Activated CD4-positive, alpha-beta memory T cell treated with anti-CD3 and anti-CD28 coated beads for 36 hours (primary cell): ENCODE measurements at places on chromosomes 6 and 20. TPM values are rescaled to one million over a fixed set of nuclear protein-coding genes. Genes with fewer than 3 reads are reported as not detected.

DNA sequence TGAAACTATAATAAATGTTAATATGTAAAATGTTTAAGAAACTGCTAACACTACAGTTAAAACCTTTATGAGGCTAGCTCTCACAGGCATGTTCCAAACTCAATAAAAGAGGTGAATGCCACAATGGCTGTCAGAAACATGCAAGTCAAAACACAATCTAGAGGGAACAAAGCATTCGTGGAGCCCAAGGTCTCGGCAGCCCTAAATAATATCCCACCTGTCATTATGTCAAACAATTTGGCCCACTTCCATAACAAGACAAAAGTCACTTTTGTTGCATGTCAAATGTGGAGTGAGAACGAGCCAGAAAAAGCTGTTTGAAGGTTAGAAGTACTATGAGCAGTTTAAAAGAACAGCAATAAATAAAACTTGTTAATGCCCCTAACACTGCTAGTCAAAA lies 181.9 kb downstream of the GMDS start:
- DNase-seq: no peak

DNA sequence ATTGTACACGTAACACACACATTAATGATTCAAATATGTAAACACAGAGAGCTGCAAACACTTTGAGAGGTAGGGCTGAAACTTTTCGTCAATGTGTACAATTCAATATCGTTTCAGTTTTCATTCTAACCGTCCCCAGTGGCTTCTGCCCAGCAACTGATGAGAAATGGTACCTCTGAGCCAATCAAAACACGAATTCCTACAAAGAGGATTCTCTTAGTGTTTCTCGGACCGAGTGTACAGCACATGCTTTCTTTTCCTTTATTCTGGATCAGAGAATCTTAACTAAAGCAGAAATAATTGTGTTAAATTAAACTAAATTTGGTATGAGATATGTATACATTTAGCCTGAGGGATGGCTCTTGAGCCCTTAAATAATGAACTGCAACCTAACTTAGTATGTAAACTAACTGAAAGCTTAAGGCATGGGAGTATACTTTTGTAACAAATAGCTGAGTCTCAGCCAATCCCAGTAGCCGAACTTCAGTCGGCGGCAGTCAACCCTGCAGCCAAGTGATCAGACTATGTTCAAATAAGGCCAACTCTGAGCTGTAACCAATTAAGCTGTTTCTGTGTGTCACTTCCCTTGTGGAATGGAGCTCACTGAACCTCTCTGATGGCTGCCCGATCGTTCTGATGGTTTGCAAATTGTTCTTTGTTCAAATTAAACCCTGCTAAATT lies 16.1 kb downstream of the BTN2A1 start:
- DNase-seq: peak; percentile 87

DNA sequence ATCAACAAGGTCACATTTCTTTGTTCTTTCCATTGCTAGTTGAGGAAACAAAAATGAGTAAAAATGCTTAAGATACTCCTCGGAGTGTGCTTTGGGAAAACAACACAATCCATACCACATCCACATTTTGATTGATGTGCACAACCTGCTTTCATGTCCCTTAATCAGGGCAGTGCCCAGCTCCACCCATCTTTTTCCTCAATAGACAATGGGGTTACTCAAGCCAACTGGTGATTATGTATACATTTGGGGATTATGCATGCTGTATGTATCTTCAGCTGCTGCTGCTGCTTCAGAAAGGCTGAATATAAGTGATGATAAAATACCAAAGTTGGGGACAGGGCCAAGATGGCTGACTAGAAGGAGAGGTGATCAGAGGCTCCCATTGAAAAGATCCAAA lies 155.2 kb upstream of the VGLL2 start:
- DNase-seq: no peak

GRCh38 chr6:123635567-123635966 lies 1.2 kb downstream of the TRDN start:
- no peak for DNase-seq

DNA sequence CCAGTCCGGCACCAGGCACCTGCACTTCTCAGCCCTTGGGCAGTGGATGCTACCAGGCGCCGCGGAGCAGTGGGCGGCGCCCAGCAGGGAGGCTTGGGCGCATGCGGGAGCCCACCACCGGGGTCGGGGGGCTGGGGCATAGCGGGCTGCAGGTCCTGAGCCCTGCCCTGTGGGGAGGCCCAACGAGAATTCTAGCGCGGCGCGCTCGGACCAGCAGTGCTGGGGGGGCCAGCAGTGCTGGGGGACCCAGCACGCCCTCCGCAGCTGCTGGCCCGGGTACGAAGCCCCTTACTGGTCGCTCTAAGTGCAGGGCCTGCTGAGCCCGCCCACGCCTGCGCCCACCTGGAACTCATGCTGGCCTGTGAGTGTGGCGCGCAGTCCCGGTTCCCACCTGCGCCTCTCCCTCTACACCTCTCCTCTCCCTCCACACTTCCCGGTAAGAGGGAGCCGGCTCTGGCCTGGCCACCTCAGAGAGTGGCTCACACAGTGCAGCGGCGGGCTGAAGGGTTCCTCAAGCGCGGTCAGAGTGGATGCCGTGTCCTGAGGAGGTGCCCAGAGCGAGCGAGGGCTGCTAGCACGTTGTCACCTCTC lies 28.5 kb upstream of the SERPINB1 start:
- no peak for DNase-seq

DNA sequence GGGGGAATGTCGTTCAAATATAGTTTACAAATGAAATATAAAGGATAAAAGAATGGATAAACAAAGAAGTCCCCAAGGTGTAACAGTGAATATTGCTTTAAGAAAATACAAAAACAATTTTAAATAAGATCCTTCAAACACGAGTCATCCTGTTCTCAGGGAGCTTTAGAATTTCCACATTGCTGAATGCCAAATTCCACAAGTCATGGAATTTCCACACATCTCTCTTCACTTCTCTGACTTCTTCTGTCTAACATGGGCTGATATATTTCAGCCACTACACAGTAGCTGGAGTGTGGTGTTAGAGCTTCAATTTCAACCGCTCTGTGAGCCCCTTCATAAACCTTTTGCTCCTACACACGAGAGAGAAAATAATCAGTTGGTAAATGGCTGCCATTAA lies 28.0 kb downstream of the IL22RA2 start:
- DNase-seq: no peak

GRCh38 chr6:20661721-20662120 lies 127.5 kb downstream of the CDKAL1 start:
- no peak for DNase-seq

DNA sequence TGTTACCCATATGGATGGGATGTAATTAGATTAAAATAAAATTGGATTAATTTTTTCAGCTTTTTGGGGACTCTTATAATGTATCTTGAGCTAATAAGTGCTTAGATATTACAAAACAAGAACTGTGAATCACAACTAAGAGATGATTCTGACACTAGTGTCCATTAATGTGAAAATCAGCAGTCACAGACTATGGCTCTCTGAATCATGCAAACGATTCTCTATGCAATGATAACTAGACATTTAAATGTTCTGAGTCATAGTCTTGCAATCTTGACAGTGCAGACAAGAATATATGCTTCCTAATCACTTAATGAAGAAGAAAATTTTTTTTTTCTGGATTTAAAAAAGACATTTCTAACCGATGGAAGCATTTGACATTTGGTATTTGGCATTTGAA lies 82.2 kb upstream of the OPRM1 start:
- DNase-seq: no peak

DNA sequence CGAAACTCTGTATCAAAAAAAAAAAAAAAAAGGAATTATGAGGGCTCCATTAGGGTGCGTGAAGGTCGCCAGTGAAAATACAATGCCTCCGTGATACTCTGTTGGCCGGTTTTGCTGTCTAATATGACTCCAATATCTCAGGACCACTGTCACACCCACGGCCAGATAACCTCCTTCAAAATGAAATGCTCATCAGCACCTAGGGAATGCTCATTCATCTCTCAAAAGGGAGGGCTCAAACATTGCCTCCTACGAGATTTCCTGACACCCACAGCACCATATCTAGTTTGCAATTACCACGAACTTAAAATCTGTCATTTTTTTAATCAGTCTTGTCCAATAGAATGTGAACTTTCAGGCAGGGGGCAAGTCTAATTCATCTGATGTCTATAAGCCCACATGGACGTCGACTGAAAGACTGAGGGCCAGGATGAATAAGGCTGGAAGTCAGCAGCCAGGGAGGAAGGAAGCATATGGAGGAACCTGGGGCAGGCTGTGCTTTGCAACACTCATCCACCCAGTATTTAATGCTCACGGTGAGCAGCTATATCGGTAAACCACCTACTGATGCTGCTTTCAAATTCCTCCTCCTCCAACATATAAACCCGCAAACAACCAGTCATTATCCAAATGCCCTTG lies 42.8 kb downstream of the MAP3K5 start:
- DNase-seq: no peak

GRCh38 chr20:22052025-22052650 lies 346.7 kb downstream of the PAX1 start:
- DNase-seq: no peak

GRCh38 chr6:53033764-53034163 lies 31.4 kb upstream of the FBXO9 start:
- DNase-seq: no peak

DNA sequence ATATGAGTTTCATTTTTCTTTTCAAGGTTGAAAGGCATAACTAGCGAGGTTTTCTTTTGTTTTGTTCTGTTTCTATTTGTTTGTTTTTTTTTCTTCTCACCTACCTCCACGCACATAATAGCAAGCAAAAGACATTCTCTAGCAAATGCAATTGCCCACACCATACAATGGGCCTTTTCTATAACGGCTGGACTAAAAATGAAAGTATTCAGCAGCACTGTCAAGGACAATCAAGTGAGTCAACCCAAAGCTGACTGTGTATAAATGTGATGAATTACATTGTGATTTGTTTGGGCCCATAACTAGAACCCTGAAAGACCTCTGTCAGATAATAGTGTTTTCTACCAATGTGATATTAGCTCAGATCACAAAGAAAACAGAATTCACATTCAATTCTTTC lies 496.7 kb downstream of the RNF144B start:
- DNase-seq: no peak

DNA sequence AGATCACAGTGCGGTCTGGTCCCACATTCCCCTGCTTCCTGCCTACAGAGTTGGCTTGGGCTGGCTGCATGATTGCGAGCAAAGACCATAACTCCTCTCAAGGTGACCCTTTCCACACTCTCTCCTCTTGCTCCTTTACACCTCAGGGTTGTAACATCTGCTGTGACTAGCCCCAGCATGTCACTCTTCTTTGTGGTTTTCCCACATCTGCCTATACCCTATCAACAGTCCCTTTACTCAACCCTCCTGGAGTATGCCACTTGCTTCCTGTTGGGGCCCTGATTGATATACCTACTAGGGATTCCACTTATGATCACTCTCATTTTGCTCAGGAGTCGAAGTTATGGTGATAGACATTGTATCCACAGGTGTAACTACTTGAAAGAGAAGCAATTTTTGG lies 58.9 kb upstream of the SGK1 start:
- no peak for DNase-seq

DNA sequence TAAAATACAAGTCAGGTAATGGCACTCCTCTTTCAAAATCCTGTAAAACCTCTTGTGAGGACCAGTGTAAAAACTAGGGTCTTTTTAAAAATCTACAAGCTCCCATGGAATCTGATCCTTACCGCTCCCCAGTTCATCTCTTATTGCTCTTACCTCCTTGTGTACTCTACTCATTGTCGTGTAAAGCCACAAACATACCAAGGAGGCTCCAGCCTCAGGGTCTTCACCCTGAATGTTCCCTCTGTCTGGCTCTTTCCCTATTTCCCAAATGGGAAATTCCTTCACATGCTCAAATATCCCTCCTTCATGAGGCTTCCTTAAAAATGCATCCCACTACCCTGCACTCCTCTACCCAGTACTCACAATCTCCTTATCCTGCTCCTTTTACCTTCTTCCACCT lies 67.1 kb downstream of the TASP1 start:
- no peak for DNase-seq

- no peak for DNase-seq
Observed at GRCh38 chr6:12313306-12313991, 23.3 kb downstream of the EDN1 start.

GRCh38 chr20:36246401-36246800 lies 10.1 kb downstream of the AAR2 start:
- no peak for DNase-seq

DNA sequence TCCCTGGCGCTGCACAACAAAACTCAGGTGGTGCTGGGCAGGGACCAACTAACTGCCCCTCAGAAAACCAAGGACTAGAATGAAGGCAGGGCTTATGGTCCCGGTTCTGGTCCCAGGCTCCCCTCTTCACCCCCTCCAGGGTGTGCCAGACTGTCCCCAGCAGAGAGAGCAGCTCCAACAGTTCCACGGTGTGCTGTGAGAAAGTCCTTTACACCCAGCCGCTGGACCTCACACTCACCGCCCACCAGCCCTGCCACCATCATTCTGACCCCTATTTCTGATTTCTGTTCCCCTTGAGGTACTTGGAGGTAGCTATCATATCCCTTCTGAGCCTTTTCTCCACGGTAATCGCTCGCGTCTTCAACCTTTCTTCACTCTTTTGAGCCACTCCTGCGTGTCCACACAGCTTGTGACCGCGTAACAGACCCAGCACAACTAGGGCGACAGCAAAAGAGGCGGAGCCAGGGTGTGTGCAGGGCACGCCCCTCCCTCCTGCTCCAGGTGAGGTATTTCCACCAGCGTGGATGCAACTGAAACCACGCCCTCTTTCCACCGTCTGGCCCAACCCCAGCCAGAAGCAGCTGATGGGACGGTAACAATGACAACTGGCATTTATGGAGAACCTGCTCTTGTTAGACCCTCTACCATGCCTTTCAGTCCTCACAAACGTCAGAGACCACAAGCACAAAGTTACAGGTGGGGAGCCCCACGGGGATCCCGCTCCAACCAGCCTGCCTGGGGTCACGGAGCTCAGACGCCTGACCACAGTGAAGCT lies 2.3 kb downstream of the PXDC1 start:
- no peak for DNase-seq

- no peak for DNase-seq
Observed at GRCh38 chr20:45813006-45813340, 529 bp downstream of the UBE2C start.

GRCh38 chr20:57693002-57693582 lies 16.7 kb downstream of the PMEPA1 start:
- DNase-seq: peak; percentile 18

DNA sequence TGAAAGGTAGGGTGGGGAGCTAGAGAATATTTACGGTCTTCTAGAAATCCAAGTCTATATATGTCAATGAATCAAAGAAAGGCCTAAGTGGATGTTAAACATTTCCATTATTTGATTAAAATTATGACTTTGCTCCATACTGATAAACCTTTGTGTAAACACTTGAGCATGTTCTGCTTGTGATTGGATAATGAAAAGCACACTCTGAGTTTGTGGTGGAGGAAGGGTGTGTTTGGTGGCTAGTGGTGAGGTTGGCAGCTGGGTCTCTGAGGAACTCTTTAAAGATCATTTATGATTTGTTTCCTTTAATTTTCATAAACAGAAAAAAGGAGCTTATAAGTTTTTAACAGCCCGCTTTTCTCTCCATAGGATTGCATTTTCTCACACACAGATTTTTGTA lies 84.7 kb downstream of the RFPL4B start:
- no peak for DNase-seq

ACTL10 gene
- 2.3 TPM for total RNA-seq

OSBPL2 gene
- total RNA-seq: 25.4 TPM

BCAS1 gene
- 0.17 TPM for total RNA-seq

HTR1E gene
- total RNA-seq: not detected

CST7 gene
- 83.1 TPM for total RNA-seq

COL11A2 gene
- total RNA-seq: 1.0 TPM

CD164 gene
- total RNA-seq: 229 TPM

CST9L gene
- total RNA-seq: not detected

KIF25 gene
- not detected for total RNA-seq

HSPA1L gene
- total RNA-seq: 2.0 TPM

RBM12 gene
- 110 TPM for total RNA-seq

BPIFB4 gene
- not detected for total RNA-seq

TP53INP2 gene
- 2.5 TPM for total RNA-seq

HACE1 gene
- 17.6 TPM for total RNA-seq
